KBM-7 (cell line): ENCODE measurements at places on chromosomes 6 and 20.

DNA sequence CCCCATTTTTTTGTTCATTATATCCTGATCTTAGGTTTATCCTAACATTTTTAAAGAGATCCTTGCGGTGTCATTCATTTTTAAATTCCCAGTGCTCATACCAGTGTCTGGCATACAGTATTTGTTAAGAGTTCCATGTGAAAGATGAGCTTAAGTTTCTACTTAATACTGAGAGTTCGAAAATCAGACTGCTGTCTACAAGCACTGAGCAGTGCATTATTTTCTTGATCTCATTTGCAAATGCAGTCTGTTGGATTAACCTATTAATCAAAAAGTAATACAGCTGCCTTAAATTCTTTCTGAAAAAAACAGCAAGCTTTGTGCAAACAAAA, 663 bp downstream of the COQ3 start:
- no peak for DNase-seq

- no peak for DNase-seq
Observed at GRCh38 chr6:125157280-125157679, 3.7 kb downstream of the TPD52L1 start.

DNA sequence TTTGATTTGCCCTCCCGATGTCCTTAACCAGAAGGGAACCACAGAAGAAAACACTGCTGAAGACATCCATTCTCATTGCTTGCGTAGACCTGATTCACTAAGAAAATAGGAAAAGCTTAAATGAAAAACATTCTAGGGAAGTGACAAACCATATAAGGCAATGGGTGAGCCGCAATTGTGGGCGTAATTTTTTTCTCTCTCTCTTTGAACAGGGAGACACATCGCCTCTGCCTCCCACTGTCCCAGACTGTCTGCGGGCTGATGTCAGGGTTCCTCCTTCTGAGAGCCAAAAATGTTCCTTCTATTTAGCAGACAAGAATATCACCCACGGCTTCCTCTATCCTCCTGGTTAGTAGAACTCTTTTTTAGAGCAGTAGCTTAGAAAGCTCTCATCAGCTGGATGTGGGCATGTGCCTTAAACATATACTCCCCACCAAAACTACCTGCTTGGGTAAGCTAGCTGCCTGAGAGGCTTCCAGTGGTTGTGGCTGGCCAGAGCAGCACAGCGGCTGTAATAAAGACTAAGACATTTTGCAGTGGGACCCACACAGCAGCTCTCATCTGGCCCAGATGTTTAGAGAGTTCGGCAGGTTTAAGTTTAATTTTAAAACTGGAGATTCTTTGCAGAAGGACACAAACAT, 22.7 kb upstream of the CTAGE9 start:
- DNase-seq: no peak

- no peak for DNase-seq
Observed at GRCh38 chr6:29447670-29448069, 8.6 kb downstream of the OR10C1 start.

DNA sequence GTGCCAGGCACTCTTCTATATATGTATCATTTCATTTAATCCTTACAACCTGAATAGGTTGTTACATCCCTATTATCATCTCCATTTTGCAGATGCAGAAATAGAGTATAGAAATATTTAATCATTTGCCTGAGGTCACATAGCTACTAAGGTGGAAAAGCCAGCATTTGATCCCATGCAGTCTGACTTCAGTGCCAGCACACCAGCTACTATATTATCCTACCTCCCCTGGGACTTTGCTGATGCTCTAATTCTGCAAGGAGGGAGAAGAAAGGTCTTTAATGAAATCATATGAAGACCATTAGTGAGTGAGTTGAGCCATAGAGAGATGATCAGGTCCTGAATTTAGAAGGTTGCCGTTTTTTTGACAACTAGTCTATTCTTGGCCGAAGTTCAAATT, 53.7 kb downstream of the TOP1 start:
- no peak for DNase-seq

DNA sequence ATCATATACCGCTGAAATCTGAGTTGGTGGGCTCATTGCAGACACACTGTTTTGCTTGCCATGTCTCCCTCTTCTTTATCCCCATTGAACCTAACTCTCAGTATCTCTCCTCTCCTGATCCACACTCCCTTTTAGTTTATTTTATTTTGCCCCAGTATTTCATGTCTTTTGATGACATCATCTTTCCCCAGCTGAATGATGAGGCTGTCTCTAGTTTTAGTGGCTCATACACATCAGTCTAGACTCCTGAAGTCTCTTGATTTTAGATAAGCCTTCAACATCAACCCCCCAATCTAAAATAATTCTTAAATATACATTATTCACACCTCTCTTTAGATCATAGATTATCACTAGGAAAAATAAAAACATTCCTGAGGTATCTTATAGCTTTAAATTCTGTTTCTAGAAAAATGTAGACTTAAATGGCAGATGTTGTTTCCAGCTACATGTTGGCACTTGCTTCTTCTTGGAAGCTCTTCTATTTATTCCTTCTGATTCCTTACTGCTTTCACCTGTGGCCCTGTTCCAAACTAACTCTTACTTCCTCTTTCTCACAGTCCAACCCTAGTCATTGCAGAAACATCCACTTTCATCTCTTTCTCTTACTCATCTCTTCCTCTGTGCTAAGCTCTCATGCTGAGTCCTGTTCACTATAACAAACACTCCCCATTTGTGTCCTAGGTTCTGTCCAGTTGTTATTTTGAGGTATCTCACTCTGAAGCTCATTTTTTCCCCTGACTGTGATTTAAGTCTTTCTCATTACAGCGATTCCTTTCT, 191.9 kb upstream of the SLC35B3 start:
- DNase-seq: peak; percentile 25
